ENCODE measurements at places on chromosomes 2 and 18.

GRCh38 chr2:238865744-238866355, 18.0 kb downstream of the TWIST2 start:
- no peak for ATAC-seq

- ATAC-seq, result no peak
These were observed 97.1 kb downstream of the USP40 start for GRCh38 chr2:233469261-233470010.

- peak; percentile 40 for ATAC-seq
These were observed 56.0 kb upstream of the RAB6C start for GRCh38 chr2:129923265-129924091.

DNA sequence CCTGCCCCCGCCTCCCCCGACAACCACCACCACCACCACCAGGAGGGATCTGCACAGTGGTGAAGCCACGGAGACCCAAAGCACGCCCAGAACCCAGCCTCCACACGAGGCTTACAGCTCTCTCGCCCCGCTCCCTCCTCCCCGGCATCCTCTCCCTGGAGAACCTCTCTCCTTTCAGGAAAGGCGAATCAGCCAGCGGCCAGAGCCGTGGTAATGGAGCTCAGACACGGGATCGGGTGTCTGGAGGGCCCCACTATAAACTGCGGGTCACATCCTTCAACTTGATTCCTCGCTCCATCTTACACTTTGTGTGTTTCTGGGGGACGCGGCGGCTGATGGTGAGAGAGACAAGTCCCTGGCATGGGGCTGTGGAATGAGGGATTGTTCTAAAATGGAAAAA, 271.5 kb upstream of the SIX2 start:
- no peak for ATAC-seq

DNA sequence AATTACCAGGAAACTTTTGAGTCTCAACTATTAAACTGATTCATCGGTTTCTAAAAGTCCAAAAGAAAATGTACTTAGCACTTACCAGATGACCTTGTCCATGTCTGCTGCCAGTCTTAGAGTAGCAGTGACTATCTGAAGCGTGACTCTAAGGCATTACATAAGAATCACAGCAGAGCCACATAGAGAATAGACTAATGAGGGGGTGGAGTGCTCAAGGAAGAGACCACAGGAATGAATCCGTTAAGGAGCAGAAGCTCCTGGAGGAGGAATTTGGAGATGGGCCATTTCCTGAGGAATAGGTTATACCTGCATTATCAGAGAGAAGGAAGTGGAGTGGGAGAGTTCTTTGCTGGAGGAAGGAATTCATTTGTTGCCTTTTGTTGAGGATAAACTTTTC, 116.0 kb downstream of the MAP3K20 start:
- ATAC-seq, result no peak

DNA sequence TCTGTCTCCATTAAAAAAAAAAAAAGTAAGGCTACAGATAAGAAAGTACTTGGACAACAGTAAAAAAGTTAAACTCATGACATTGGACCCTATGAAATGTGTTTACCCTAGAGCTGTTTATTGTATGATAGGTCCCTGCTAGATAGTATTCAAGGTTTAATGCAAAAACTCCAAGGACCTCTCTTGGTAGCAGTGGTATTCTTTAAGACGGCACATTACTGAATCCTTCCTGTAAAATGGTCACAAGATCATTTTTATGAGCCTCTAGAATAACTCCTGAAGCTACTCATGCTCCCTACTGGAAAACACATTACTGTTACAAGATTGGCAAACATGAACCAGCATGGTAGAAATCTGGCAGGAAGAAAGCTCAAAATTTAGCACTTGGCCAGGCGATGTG, 38.8 kb downstream of the GALM start:
- ATAC-seq, result no peak

DNA sequence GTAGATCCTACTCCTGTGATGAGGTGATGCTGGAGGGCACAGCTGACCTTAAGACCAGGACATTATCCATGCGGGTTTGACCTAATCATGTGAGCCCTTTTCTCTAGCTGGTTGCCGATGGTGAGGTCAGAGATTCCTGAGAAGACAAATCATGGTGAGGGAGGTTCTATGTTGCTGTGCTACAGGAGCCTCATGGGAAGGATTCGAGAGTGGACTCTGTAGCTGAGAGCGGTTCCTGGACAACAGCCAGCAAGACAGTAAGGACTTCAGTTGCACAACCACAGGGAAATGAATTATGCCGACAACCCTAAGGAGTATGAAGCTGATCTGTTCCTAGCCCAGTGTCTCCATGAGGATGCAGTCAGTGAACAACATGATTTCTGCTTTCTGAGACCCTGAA, 80.4 kb downstream of the EPB41L3 start:
- ATAC-seq, result no peak

DNA sequence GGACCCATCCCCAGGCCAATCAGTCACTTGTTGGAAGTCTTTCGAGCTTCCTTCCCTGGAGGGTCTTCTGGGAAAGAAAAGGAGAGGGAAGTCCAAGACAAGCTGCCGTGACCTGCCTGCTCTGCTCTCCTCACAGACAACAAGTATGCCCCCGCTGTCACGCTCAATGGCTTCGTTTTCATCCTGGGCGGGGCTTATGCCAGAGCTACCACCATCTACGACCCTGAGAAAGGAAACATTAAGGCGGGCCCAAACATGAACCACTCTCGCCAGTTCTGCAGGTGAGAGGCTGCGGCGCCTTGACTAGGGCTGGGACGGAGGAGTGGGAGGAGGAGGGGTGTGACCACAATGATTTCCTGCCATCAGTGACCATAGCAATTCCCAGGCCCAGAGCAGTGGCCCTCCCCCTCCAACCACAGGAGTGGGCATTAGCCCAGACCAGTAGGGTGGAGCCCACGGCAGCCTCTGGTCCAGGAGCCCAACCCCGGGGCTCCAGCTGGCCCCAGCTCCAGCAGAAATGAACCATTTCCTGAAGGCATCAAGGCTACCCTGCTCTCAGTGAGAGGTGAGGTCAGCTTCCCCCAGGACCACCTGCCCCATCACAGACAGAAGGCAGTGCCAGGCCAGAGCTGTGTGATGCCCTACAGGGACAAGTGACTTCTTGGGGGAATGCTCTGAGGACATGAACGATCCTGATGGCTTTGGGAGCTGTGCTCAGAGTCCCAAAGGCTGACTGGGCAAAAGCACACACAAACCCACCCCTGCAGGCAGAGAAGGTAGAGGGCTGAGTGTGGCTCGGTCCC, 223.1 kb downstream of the ATAD2B start:
- no peak for ATAC-seq

GRCh38 chr2:239639421-239640185, 238.8 kb upstream of the HDAC4 start:
- no peak for ATAC-seq

- no peak for ATAC-seq
These were observed 21.4 kb downstream of the KCNS3 start for GRCh38 chr2:17899871-17900270.

- ATAC-seq, result peak; percentile 73
These were observed 12.0 kb downstream of the SIGLEC15 start for GRCh38 chr18:45837283-45838070.

GRCh38 chr2:186484062-186484735, 1.9 kb upstream of the ZC3H15 start:
- ATAC-seq, result no peak

- no peak for ATAC-seq
These were observed 59.2 kb downstream of the KCTD1 start for GRCh38 chr18:26489191-26489590.

- peak; percentile 97 for ATAC-seq
These were observed 15.1 kb downstream of the C2orf74 start for GRCh38 chr2:61176755-61177726.

GRCh38 chr2:25960920-25961319, 21.4 kb downstream of the KIF3C start:
- ATAC-seq, result no peak

DNA sequence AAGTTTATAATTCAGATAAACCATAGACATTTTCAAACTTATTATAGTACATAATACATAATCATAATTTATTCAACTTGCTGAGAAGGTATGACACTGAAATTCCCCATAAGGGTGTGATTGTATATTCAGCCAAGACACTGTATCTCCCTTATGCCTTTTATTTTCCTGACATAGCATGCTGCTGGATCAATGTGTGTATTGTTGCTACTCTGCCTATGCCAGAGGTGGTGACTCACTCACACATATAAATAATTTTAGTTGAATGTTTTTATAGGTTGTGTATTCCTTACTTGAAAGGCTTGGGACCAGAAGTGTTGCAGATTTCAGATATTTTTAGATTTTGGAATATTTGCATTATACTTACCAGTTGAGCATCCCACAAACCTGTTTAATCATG, 86.8 kb downstream of the VRK2 start:
- ATAC-seq, result no peak

DNA sequence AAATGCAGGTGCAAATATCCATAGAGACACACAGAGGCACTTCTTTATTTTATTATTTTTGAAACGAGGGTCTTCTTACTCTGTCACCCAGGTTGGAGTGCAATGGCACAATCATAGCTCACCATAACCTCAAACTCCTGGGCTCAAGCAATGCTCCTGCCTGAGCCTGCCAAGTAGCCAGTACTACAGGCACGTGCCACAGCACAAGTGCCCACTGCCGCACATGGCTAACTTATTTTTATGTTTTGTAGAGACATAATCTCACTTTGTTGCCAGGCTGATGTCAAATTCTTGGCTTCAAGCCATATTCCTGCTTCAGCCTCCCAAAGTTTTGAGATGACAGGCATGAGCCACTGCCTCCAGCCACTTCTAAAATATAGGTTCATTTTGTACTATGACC, 537.6 kb downstream of the THSD7B start:
- no peak for ATAC-seq

DNA sequence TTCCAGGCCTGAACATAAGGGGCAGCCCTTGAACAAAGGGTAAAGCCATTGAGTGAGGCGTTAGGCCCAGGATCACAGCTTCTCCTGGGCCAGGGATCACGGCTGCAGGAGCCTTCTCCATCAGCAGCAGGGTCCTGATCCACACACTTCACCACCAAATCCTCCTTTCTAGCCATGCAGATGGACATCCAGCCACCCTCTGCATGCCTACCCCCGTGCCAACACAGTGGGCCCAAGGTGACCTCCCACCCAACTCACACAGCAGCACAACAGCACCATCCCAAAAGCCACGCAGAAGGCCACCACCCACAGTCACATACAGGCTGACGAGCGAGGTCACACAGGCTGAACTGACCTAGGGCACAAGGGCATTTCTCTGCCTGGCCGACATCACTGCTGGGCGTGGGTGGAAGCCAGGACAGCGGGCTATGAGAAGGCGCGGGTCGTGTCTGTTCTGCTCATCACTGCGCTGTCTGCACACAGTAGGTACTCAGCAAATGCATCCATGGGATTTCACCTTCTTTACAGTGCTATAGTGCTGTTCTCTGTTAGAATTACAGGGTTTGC, 31.2 kb downstream of the TFCP2L1 start:
- no peak for ATAC-seq

DNA sequence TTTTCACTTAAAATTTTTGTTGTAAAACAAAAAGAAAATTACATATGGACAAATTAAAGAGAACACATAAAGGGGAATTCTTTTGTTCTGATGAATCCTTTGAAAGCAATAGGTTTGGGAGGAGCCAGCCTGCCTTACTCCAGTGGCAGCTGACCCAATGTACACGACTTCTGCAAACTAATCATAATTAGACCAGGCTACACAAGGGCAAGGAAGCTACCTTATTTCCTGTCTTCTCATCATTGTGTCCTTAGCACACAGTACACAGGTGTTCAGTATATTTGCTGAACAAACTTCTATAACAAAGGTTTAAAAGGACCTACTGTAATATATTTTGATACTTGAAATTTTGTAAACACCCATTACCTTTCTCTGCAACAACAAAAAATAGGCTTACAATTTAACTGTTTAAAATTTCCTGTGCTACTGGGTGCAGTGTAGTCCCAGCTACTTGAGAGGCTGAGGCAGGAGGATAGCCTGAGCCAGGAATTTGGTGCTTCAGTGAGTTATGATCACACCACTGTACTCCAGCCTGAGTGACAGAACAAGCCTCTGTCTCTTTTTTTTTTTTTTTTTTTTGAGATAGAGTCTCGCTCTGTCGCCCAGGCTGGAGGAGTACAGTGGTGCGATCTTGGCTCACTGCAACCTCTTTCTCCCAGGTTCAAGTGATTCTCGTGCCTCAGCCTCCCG, 18.9 kb downstream of the KCNG3 start:
- no peak for ATAC-seq

DNA sequence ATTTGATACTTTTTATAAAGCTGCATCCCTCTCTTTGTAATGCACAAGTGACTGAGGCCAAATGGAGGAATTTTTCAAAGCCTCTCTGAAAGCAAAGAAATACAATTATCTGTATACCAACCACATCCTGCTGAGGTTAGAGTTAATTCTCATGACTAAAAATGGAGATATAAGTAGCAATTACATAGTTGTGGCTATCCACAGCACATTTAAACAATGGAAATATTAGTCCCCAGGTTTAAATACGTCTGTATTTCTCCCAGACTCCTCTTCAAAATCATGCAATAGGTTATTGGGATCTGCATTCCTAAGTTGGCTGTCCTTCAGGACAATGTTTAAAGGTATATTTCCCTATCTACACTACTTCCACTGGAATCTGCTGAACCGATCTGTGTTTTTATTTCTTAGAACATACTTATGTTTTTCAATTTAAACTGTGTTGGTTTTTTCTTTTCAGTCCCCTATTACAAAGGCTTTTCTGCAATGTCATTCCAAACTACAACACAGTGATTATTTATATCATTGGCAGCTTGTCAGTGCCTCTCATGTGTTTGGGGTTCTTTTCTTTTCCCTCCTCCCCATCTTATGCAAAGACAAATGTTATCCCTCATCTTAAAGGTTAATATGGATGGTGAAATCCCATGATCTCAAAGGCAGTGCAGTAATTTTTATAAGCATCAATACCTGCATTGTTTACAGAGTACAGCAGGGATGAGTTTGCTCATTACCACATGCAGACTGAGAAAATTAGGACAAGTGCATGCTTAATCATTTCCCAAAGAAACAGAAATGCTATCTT, 134.8 kb upstream of the FSHR start:
- ATAC-seq, result no peak

GRCh38 chr2:69575926-69576325, 67.6 kb downstream of the AAK1 start:
- no peak for ATAC-seq

GRCh38 chr2:185466915-185467314, 271.7 kb upstream of the FSIP2 start:
- no peak for ATAC-seq

DNA sequence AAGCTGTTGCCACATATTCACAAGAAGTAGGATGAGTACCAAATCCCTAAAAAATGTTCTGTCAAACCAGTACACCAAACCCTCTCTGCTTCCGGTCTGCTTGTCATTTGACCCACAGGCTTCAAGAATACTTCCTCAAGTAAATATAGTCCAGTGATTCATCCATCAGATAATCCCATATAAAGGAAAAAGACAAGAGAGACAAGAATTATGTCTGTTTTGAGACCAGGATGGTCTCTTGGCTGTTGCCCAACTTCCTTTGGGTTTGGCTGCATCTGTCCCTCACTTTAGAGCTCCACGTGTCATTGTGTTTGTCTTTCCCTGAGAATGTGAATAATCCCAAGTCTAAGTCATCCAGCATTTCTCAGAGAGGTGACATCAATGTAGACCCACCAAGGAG, 91.5 kb upstream of the NRP2 start:
- no peak for ATAC-seq

Data from stimulated activated memory B cell treated with anti-CD40 and anti-IgM and Interleukin-4, amounts not matched to agents 10 μg/mL and 1 μg/mL and 100 μg/mL, for 72 hours (primary cell).